ENCODE measurements at places on chromosomes 3 and 15.

DNA sequence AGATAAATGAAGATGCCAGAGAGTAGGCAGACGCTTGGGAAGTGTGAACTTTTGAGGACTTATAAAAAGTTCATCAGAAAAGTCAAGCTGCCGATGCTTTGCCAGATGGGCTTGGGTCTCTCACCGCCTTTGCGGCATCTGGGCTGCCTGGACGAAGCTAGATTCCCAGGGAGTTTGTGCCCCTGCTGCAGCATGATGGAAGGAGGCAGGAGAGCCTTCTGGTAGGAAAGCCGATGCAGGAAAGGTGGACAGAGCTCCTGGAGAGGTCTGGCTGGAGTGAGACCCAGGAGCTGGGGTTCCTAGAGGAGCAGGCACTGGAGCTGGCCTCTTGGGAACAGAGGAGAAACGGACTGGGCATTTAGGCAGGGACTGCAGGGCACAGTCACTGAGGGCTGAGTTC is 51.9 kb upstream of the ATP2B2 start:
- no peak for DNase-seq

GRCh38 chr15:62469874-62470688 is 305.0 kb upstream of the C2CD4B start:
- no peak for DNase-seq

- no peak for DNase-seq
These were observed 56.3 kb upstream of the CHD2 start for GRCh38 chr15:92843814-92844213.

- no peak for DNase-seq
These were observed 362.6 kb downstream of the LPP start for GRCh38 chr3:188516515-188516914.

All from activated naive CD8-positive, alpha-beta T cell treated with anti-CD3 and anti-CD28 coated beads, Interleukin-2, amount 50 U/mL, for 16 hours (primary cell).